ENCODE measurements at places on chromosomes 12 and 14. TPM values are rescaled to one million over a fixed set of nuclear protein-coding genes. Genes with fewer than 3 reads are reported as not detected.

Gene MIPOL1
- total RNA-seq = 12.5 TPM

- peak; percentile 45 for DNase-seq
Measured at GRCh38 chr12:48351022-48351708, 446 bp upstream of the ZNF641 start.

DNA sequence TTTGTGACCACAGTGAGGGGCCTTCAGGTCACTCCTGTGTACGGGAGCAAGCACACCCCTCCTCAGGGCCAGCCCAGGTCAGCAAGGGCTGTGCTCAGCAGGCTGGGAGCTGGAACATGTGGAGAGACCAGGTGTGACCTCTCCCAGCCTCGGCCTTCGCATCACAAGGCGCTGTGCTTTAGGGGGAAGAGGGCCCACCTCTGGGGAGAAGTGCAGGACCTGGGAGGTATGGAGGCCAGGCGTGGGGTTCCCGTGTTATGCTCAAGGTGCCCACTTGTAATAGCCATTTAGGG, 194.6 kb upstream of the PRMT8 start:
- DNase-seq = no peak

GRCh38 chr14:95407354-95407753, 87.6 kb upstream of the CLMN start:
- DNase-seq = no peak

DNA sequence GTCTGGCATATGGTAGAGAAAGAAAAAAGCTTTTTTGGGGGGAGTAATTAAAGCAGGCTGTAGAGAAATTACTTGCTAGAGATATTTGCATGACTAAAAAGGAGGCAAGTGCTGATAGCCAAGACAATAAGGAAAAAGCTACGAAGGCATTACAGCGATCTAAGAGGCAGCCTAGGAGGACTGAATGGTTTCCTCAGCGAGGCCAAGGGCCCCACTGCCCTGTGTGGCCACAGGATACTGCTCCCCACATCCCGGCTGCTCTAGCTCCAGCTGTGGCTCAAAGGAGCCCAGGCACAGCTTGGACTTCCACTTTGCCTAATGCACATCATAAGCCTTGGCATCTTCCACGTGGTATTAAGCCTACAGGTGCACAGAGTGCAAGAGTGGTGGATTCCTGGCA, 53.6 kb downstream of the LRRIQ1 start:
- DNase-seq = no peak

- DNase-seq = no peak
Measured at GRCh38 chr14:36988989-36989388, 183.4 kb downstream of the SLC25A21 start.

DNA sequence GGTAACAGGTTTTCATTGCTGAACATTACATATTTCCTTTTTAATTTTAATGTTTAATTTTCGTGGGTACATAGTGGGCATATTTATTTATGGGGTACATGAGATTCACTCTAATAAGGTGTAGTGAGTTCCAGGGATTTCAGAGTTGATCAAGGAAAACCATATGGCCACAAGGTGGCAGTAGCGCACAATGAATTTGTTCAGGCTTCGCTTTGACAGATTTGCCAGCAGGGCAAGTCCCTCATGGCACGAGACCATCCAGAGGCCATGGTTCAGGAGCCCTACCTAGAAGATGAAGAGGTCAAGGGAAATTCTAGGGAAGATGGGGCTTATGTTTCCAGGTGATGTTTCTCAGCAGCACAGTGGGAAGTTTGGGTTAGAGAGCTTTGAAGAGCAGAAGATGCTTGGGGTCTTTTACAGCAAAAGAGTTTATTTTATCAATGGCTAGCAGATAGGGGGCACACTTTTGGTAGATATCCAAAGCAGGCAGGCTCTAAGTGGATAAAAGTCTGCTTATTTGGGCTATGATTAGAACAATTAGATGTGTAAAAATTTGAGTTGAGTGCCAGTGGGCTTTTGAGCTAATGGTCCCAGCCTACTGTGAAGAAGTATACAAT, 1004.4 kb downstream of the AACS start:
- peak; percentile 27 for DNase-seq

Gene KCNJ8
- 12.2 TPM for total RNA-seq

DNA sequence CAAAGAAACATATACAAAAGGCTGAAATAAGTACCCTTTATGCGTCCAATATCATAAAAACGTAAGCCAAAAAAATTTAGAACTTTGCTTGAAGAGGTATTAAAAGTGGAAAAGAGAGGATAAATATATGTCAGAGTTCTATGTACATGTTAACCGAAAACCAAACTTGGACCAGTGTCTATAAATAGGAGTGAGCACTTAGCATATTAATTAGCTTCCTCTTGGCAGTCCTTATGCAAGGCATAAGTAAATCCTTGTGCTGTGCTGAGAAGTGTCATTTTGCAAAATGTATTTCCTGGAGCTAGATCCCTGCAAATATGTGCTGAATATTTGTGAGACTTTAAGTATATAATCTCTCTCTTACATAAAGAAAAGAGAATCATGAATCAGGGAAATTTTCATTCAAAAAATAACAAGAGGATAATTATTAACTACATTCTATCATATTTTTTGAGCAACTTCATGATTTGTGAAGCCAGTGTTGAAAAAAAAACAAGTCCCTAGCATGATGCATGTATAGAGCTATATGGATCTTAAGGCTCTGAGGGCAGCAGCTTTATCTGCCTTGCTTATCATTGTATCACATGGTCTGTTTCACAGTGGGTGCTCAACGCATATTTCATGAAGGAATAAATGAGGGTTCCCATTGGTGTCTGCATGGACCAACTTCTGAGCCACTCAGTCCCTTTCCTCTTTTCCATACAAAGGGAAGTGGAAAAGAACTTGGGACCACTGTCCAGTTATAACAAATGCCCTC, 326.1 kb downstream of the PDZRN4 start:
- no peak for DNase-seq

- no peak for DNase-seq
Measured at GRCh38 chr12:58616618-58617017, 303.7 kb downstream of the LRIG3 start.

GRCh38 chr12:2341871-2342270, 289.1 kb downstream of the CACNA1C start:
- DNase-seq = no peak

GRCh38 chr12:7144414-7145120, 14.4 kb downstream of the CLSTN3 start:
- no peak for DNase-seq

Gene AQP2
- total RNA-seq = not detected

- DNase-seq = no peak
Measured at GRCh38 chr12:57215668-57216013, 953 bp upstream of the NXPH4 start.

Gene SRGAP1
- total RNA-seq = 11.3 TPM

Gene EPYC
- total RNA-seq = not detected

DNA sequence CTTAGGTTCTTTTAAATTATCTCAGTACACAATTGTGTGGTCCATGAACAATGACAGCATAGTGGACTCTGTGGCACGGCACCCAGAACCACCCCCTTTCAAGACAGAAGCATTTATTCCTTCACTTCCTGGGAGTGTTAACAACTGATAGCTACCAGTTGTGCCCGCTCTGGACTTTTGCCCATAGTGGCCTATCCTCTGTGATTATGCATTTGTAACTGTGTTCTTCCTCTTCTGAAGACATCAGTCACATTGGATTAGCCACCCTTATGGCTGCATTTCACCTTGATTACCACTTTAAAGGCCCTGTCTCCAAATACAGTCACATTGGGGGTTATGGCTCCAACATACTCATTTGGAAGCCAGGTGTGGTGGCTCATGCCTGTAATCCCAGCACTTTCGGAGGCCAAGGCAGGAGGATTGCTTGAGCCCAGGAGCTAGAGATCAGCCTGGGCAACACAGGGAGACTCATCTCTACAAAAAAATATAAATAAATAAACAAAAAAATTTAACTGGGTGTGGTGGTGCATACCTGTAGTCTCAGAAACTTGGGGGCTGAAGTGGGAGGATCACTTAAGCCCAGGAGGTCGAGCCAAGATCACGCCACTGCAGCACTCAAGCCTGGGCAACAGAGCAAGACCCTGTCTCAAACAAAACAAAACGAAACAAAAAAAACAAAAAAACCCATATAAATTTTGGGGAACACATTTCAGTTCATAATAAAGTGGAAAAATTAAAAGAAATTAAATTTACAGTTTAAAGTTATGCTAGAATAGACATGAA, 27.6 kb upstream of the PHC1 start:
- DNase-seq = no peak

- DNase-seq = no peak
Measured at GRCh38 chr14:101635749-101636560, 74.7 kb downstream of the DIO3 start.

DNA sequence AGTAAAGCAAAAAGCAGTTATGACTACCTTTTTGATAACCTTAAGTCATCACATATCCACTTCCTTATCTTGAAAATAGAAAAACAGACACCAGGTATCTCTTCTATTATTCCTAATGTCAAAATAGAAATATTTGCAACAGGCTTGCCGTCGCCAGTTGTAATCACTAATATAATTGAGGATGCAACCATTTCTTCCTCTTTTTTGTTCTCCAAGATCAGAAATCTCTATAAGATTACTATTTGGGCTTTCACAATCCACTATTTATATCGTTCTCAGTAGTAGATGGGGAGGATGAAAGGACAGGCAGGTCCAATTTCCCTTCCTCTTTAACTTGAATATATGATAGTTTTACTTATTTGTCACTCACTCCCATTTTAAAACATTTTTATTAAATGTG, 130.2 kb upstream of the HMGA2 start:
- DNase-seq = no peak

Gene SNAPC1
- total RNA-seq = 11.2 TPM

Gene TAS2R9
- not detected for total RNA-seq

Gene RERG
- 39.4 TPM for total RNA-seq

- no peak for DNase-seq
Measured at GRCh38 chr14:29278301-29279263, 512.0 kb downstream of the FOXG1 start.

- DNase-seq = no peak
Measured at GRCh38 chr12:22500100-22500499, 44.2 kb downstream of the C2CD5 start.

DNA sequence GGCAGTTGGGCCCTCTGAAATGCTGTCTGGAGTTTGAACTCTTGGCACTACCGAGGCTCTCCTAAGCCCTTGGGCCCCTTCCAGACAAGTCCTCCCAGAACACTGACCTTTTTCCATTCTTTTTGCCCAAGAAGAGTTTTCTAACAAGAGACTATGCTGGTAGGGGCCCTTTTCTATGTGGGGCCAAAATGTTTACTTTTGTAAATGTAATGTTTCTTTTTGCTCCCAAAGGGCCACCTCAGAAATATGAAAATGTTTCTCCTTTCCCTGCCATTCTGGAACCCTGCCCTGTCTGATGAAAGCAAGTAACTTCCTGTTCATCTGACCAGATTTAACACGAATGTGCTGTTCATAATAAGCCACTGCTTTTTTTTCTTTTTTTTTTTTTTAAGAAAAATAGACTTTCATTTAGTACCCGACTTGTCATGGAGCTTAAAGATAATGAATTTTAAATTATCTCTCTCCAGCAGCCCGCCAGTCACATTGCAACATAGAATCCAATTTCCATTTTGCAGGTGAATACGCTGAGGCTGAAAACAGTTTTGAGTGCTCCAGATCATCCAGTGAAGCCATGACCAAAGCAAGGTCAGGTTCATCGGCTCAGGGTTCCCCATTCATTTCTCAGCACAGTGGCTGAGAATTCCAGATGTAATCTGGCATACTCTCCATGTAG, 169.9 kb downstream of the DPF3 start:
- DNase-seq = no peak

DNA sequence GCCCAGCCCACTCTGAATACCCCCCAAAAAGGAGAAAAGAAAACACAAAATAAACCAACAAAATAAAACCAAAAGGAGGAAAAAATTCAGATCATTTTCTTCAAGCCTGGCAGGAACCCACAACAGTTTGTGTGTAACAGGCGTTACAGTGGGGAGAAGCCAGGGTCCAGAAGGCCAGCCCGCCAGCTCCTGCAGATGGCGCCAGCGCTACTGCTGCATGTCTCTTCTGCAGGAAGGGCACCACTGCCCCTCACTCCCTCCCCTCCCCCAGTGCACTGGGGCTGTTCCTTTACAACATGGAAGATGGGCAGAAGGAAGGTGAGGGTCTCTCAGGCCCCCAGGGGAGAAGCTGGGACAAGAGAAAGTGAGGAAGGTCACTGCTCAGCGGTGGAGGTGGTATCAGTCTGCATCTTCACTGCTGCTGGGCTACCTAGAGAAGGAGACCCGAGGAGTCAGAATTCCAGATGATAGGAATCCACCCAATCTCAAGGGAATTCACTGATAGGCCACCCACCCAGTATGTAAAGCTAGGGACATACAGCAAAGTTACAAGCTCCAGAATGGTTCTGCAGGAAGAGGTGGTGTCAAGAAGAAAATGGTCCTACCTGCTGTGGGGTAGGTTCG, 2.3 kb upstream of the NOP2 start:
- DNase-seq = no peak

Gene TSHR
- total RNA-seq = 0.74 TPM

GRCh38 chr12:87518481-87518880, 510.7 kb downstream of the C12orf50 start:
- no peak for DNase-seq

DNA sequence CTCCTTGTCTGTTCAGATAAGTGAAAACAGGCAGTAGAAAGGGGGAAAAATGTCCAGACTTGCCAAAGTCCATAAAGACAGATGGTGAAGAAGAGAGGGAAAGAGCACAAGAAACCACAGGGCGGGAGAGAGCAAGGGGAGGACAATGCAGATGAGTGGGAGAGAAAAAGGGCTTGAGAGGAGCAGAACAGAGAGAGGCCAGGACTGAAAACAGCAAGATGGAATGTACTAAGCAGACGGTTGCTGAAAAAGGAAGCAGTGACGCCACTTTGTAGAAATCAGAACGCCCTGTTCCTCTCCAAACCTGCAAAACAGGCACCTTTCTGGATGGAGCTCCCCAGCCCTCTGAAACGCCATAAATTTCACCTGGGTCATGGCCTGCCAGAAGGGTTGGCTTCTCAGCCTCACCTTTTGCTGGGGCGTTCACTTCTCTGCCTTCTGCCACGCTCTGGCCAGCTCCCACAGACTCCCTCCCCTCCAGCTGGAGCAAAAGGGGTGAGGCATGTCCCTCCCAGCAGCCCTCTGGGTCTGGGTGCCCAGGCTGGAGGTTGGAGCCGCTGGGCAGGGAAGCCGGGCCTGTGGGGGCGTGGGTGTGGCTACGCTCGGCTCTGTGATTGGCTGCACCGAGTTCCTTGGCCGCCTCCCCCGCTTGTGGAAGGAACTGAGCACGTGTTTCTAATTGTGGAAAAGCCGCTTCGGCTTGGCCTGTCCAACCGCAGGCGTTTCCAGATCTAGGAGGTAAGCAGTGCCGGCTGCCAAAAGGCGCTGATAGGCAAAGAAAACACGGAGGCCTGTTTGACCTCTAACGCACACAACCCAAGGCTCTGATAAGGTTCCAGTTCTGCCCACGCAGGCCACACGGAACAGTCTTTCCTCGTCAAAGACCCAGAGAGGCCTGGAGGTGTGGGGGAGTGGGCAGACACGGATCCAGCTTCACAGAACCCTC, 29.3 kb downstream of the SLC7A8 start:
- DNase-seq = peak; percentile 71

Gene DYNC1H1
- total RNA-seq = 440 TPM

DNA sequence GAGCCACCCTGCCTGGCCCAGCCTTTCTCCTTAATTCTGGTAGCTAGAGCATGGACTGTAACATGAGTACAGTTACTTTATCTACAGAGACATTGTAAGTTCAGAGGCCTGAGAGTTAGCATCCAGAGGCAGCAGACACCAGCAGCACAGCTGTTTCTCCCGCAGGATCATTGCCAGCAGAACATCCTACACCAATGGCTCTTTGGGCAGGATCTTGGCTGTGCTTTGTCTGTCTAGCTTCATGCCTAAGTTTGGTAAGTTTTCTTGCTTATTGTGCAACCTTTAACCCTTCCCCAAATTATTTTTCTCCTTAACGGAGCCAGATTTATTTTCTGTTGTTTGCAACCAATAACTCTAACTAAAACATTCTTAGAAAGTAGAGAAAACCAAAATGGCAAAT, 21.6 kb downstream of the C12orf71 start:
- no peak for DNase-seq

Gene GPX2
- total RNA-seq = not detected
